ENCODE measurements at places on chromosomes 5 and 9.

- DNase-seq: no peak
These were observed 14.8 kb upstream of the CPLX2 start for GRCh38 chr5:175856408-175857100.

GRCh38 chr9:110114086-110114858 lies 93.7 kb downstream of the C9orf152 start:
- no peak for DNase-seq

GRCh38 chr5:38250763-38251448 lies 7.5 kb upstream of the EGFLAM start:
- DNase-seq: no peak

GRCh38 chr9:125889476-125890419 lies 142.6 kb downstream of the PBX3 start:
- DNase-seq: peak; percentile 51

DNA sequence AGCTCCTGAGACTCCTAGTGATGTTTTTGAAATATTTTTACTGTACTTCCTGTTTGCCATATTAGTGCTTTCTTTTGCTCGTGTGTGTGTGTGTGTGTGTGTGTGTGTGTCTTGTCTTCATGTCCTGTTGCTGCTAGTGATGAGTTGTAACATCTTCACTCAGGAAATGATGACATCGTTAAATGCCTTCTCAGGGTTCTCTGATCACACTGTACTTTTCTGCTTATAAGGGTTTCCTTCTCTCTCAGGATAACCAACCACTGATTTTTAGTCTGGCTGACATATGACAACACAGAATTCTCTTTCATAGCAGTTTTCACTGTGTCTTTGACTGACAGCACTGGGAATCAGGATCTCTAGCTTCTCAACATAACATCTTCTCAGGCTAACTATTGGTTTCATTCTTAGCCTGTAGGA lies 16.1 kb downstream of the SV2C start:
- DNase-seq: no peak

- DNase-seq: no peak
These were observed 8.8 kb downstream of the TMEM171 start for GRCh38 chr5:73129143-73129542.

DNA sequence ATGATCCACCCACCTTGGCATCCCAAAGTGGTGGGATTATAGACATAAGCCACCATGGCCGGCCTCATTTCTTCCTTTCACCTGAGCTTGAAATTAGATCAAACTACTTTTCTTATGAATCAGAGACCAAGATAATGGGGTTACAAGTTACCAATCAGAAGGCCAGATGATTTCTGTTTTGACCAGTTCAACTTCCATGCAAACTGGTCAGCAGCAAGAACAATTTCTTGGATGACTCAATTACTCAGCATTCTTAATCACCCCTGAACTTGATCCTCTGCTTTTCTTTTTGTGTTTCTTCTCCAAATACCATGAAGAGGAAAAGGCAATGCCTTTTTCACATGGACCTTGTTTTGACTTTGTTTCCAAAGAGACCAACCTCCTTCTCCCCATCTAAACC lies 10.0 kb upstream of the PLIN2 start:
- no peak for DNase-seq

DNA sequence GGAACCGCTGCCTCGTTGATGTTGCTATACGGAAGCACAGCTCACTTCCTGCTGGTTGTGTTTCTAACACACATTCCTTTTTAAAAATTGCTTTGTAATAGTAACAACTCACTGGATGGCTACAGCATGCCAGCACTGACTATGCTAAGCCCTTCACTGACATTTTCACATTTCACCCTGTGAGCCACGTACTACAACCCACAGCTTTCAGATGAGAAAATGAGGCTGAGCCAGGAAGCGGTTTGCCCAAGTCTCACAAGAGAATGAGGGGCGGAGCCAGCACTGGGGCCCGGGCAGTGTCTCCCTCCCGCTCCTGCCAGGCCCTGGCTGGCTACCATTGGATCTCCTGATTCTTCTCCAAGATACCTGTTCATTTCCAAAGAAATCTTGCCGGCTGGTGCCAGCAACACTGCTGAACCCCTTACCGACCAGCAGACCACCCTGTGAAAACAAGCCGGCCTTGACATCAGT lies 38.3 kb downstream of the FAM78A start:
- DNase-seq: peak; percentile 72
